ENCODE measurements at places on chromosomes 13 and 19.

DNA sequence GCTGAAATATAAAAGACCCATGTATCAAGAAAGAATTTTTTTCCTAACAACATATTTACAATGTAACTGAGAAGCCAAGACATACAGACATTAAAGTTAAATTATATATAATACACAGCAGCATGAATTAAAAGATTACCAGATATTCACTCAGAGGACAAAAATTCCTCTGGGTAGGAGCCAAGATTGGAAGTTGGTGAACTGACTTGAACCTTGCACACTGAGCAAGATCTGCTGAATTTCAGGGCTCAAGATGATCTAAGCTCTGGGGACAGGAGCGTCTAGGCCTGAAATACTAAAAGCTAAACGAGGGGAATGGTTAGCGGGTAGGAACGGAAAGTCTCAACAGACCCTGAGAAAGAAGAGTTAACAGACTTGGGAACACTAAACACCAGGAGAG lies 8.5 kb downstream of the FOXO1 start:
- no peak for DNase-seq

- peak; percentile 37 for DNase-seq
These were observed 15.7 kb downstream of the PLIN3 start for GRCh38 chr19:4851551-4852290.

DNA sequence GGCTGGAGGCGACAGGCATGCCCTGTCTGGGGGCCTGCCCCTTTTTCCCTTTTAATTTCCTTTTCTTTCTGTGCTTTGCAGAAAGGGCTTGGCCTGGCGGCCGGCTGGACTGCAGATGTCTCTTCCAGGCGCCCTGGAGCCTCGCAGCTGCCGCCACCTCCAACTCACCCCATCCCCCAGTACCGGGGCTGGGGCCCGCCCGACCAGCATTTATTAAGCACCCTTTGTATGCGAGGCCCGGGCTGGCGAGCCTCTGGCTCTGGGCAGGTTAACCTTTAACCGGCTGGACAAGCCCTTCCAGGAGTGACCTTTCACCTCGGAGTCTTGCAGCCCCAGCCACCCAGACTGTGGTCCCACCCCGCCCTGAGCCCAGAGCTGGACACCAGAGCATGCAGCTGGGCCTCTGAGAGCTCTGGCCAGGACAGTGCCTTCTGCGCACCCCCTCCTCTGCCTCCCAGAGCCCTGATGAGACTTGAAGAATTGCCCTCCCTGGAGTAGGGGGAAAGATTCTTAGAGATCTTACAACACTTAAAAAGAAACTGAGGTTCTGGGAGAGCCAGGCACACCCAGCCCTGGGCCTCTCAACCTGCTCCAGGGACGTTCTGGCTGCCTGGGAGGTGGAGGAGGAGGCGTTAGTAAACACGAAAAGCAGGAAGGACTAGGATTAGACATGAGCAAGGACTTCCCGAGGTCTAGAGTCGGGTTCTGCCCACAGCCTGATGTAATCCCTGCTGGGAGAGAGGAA lies 1.1 kb upstream of the NR2F6 start:
- peak; percentile 78 for DNase-seq

GRCh38 chr19:33410915-33411401 lies 37.4 kb downstream of the CEBPG start:
- DNase-seq = no peak

DNA sequence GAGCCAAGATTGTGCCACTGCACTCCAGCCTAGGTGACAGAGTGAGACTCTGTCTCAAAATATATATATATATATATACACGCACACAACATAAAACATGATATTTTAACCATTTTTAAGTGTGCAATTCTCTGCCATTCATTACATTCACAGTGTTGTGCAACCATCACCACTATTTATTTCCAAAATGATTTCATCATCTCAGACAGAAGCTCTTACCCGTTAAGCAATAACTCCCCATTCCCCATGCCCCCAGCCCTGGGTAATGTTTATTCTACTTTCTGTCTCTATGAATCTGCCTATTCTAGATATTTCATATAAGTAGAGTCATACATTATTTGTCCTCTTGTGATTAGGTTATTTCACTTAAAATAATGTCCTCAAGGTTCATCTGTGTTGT lies 20.3 kb downstream of the WDR88 start:
- DNase-seq = no peak

DNA sequence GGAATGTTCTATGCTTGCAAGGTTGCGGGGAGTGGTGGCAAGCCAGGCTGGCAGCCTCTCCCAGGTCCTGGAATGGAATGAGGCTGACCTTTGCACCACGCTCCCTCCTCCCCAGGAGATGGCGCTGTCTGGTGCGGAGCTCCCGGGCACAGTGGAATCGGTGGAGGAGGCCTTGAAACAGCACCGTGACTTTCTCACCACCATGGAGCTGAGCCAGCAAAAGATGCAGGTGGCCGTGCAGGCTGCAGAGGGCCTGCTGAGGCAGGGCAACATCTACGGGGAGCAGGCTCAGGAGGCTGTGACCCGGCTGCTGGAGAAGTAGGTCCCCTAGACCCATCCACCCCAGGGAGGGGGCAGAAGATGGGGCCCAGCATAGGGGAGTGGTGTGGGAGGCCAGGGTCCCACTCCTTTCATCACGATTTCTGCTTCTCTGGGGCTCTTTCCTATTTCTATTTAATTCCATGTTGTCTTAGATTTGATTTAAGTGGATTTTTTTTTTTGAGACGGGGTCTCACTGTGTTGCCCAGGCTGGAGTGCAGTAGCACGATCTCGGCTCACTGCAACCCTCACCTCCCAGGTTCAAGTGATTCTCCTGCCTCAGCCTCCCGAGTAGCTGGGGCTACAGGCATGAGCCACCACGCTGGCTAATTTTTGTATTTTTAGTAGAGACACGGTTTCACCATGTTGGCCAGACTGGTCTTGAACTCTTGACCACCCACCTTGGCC lies 53.2 kb upstream of the SHKBP1 start:
- DNase-seq = peak; percentile 73

DNA sequence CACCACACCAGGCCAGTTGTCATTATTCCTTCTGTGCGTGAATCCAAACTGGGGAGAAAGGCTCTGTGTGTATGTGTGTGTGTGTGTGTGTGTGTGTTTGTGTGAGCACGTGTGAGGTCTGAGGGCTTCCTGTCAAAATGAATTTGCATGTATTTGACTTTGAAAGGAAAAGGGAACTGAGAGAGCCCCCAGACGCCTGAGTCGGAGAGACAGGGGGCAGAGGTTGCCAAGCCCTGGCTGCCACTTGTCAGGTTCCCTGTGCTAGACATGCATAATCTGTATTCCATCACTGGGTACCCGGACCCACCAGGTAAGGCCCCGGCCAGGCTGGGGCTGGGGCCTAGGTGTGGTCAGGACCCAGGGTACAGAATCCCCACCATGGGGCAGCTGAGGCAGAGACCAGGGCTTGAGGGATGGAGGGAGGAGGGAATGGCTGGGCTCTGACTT lies at the start of gene CLEC17A:
Gene CLEC17A, plus strand, starts transcription at position 191 of the 447 bp plus-strand sequence. Its CDS starts 77 bp downstream, at position 268.
- DNase-seq = peak; percentile 24

DNA sequence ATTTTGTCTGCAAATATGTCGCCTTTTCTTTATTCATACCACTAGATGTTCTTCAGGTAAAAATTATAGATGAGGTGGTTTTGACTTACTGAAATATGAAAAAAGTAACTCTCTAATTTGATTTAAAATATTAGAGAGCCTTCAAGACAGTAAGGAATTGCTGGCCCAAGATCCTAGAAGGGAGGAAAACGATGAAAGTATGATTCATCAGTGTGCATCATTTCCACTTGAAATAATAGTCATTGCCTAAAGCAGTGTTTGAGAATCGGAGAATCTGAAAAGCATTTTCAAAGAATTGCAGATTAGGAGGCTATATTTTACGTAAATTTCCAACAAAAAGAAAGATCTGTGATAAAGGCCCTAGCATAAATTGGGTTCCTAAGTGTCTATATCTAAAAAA lies 1707.9 kb upstream of the PRR20A start:
- DNase-seq = no peak

GRCh38 chr13:76672420-76672819 lies 213.8 kb downstream of the KCTD12 start:
- no peak for DNase-seq
